ENCODE measurements at places on chromosomes 16 and 17.

DNA sequence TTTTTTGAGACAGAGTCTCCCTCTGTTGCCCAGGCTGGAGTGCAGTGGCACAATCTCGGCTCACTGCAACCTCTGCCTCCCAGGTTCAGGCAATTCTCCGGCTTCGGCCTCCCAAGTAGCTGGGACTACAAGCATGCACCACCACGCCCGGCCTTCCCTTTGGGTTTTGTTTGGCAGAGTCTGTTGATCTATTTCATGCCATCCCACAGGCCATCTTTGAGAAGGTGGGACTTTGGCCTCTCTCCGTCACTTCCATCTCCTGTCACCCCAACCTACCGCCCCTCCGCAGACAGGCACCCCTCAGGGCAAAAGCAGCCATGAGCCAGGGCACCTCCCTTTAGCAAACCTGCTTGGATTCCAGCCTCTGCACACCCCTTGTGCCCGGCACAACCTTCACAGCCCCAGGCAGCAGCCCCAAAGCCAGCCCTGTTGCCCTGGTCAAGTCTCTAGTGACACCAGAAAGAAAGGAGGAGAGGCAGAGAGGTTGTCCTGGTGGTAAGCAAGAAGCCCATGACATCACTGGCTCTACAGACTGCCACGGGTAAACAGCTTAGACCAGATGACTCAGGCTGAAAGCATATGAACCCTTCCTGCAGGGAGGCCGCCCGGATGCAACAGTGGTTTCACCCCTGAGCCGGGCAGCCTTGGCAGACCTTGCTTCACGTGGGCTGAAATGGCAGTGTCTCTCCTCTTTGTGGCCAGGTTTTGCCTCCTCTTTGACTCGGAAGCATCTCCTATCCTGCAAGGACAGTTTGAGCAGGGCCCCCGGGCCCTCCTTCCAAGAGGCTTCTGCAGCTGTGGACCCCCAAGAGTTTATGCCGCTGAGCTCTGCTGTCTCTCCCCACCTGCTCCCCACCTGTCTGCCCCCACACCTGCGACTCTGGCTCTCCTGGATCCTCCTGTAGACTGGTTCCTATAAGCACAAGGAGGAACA, 8.1 kb upstream of the TIMP2 start:
- no peaks in the 10 kb centered on the region for H3K36me3 ChIP-seq
- peak overlapping the region; percentile 23 for H3K4me3 ChIP-seq
- peak overlapping the region; percentile 98 for H3K27ac ChIP-seq
- DNase-seq, result peak; percentile 68
- H3K27me3 ChIP-seq, result no peaks in the 10 kb centered on the region

DNA sequence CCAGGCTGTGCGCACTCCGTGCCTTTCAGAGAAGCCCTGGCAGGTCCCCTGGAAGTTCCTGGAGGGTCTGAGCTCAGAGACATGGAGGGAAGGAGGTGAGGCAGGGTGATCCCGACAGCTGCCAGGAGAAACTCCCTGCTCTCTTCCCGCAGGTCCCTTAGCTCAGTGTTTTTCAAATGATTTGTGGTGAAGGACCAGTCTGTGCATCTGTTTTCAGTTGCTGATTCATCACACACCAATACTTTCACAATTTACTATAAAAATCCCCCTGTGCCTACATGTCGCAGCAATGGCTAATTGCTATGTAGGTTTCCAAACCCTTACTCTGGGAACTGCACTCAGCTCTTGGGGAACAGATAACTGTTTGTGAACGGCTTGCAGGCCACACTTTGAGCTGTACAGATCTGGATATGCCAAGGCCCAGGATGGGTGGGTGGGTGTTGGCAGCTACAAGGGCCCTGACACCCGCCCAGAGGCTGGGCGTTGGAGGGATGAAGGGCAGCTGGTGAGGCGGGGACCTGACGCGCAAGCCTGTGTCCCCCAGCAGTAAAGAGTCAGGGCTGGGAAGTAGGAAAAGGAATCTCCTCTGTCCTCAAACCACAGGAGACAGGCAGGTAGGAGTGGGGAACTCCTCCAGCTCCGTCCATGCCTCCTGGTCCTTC, 20.5 kb upstream of the EMP2 start:
- no peak overlapping the region for H3K4me3 ChIP-seq
- DNase-seq, result no peak
- no peaks in the 10 kb centered on the region for H3K36me3 ChIP-seq
- no peak overlapping the region for H3K27ac ChIP-seq

DNA sequence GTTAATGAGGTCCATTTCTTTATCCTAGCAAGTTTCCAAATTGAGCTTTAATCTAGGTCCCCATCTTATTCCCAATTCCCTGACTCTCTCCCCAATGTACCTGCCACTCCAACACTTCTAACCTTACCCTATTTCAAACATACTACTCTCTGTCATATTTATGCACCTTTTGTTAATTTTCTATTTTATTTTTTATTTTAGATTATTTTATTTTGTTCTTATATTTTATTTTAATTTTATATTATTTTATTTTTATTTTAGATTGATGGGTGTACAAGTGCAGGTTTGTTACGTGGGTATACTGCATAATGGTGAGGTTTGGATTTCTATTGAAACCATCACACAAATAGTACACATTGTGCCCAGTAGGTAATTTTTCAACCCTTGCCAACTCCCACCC, 333.9 kb upstream of the ERCC4 start:
- no peaks in the 10 kb centered on the region for H3K36me3 ChIP-seq
- H3K4me3 ChIP-seq, result no peak overlapping the region
- H3K27ac ChIP-seq, result no peak overlapping the region
- H3K4me1 ChIP-seq, result no peaks in the 10 kb centered on the region
- DNase-seq, result no peak
- H3K27me3 ChIP-seq, result no peaks in the 10 kb centered on the region

DNA sequence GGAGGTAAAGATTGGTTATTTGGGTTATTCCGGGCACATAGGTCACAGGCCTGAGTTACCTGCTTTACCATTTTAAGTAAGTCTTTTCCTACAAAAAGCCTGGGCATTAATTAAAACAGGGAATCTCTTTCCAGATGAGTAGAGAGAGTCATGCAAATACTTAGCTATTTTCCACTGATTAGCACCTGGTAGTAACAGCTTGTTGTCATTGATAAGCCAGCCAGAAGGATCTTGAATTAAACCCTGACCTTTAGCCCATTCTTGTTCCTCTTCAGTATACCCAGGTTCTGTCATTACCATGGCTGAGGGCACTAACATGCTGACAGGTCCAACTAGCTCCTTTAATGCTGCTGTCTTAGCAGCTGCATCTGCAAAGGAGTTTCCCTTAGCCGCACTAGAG, 44.4 kb upstream of the ARL4D start:
- peaks cover 9% of the 10 kb centered on the region for H3K4me1 ChIP-seq
- H3K4me3 ChIP-seq, result no peak overlapping the region
- DNase-seq, result no peak
- H3K36me3 ChIP-seq, result no peaks in the 10 kb centered on the region
- no peak overlapping the region for H3K27ac ChIP-seq
- H3K27me3 ChIP-seq, result no peaks in the 10 kb centered on the region

DNA sequence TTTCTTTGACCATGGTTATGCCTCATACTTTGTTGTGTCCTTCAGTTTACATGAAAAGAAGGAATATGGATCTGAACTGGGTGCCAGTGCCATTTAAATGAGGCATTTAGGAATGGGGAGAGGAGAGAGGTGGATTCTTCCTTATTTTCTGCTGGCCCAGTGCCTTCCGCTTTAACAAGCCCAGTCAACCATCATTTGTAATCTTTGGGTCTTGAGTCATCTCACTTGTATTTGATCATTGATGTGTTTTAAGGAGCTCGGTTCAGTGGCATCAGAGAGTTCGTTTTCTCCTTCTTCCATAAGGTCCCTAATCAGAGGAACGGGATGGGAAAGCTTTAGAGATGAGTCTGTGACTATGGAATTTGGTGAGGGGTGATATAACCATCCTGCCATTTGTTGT, 334.9 kb downstream of the WWOX start:
- DNase-seq, result no peak
- H3K27ac ChIP-seq, result no peak overlapping the region
- no peaks in the 10 kb centered on the region for H3K4me1 ChIP-seq

- DNase-seq, result no peak
- no peaks in the 10 kb centered on the region for H3K36me3 ChIP-seq
- no peak overlapping the region for H3K27ac ChIP-seq
- H3K4me3 ChIP-seq, result no peak overlapping the region
- H3K27me3 ChIP-seq, result no peaks in the 10 kb centered on the region
- peaks cover 9% of the 10 kb centered on the region for H3K4me1 ChIP-seq
These were observed 97.4 kb downstream of the VAT1L start for GRCh38 chr16:77885571-77886295.

- peaks cover 11% of the 10 kb centered on the region for H3K36me3 ChIP-seq
- peak; percentile 93 for DNase-seq
- H3K27ac ChIP-seq, result peak overlapping the region; percentile 83
- peaks cover 52% of the 10 kb centered on the region for H3K4me1 ChIP-seq
- no peak overlapping the region for H3K4me3 ChIP-seq
- H3K27me3 ChIP-seq, result no peaks in the 10 kb centered on the region
These were observed 51.6 kb downstream of the PRMT7 start for GRCh38 chr16:68362262-68362913.

DNA sequence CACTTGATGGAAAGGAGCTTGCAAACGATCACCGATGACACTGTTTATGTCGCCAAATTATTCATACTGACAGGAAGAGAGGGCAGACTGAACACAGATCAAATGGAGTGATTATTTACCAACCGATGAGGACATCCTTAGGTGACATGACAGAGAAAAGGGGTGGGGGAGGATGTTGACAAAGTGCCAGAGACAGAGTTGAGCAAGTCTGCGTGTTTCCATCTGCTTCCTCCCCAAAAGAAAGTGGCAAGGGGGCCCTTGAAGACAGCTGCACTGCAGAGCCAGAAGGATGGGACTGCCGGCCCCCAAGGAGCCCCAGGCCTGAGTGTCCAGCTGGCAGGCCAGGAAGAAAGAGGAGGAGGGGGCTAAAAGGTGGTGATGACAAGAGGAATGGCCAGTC, 191.0 kb upstream of the RPL38 start:
- no peak for DNase-seq
- H3K27ac ChIP-seq, result no peak overlapping the region
- no peaks in the 10 kb centered on the region for H3K36me3 ChIP-seq
- H3K27me3 ChIP-seq, result no peaks in the 10 kb centered on the region

- H3K36me3 ChIP-seq, result no peaks in the 10 kb centered on the region
- peak overlapping the region; percentile 84 for H3K4me3 ChIP-seq
- peaks cover 24% of the 10 kb centered on the region for H3K4me1 ChIP-seq
- H3K27ac ChIP-seq, result peak overlapping the region; percentile 64
- DNase-seq, result peak; percentile 54
- no peaks in the 10 kb centered on the region for H3K27me3 ChIP-seq
These were observed 2.1 kb downstream of the PSMB10 start for GRCh38 chr16:67934306-67935100.

- H3K27me3 ChIP-seq, result no peaks in the 10 kb centered on the region
- DNase-seq, result no peak
- no peaks in the 10 kb centered on the region for H3K4me1 ChIP-seq
- no peak overlapping the region for H3K27ac ChIP-seq
- H3K36me3 ChIP-seq, result no peaks in the 10 kb centered on the region
- no peak overlapping the region for H3K4me3 ChIP-seq
These were observed 17.4 kb upstream of the MYO15B start for GRCh38 chr17:75570034-75570676.

DNA sequence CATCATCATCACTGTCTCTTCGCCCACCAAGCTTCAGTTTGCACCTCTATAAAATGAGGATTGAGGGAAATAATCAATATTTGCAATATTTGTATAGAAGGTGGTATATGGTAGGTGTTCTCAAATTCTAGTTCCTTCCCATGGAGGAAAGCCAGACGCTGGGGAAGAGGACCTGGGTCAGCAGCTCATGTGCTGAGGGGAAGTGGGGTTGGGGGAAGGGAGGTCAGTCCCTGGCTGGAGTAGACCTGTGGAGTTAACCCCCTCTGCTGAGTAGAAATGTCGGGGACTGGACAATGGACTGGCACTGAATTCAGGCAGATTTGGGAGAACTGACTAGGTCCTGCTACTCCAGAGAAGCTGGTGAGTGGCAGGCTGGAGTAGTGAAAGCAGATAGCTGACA, 12.8 kb upstream of the ITGB3 start:
- peaks cover 15% of the 10 kb centered on the region for H3K4me1 ChIP-seq
- no peak overlapping the region for H3K4me3 ChIP-seq
- no peaks in the 10 kb centered on the region for H3K27me3 ChIP-seq
- peak overlapping the region; percentile 91 for H3K27ac ChIP-seq
- no peaks in the 10 kb centered on the region for H3K36me3 ChIP-seq
- DNase-seq, result no peak
